ENCODE measurements at places on chromosomes 6 and 20. TPM values are rescaled to one million over a fixed set of nuclear protein-coding genes. Genes with fewer than 3 reads are reported as not detected.

SIRPD gene
- total RNA-seq, result not detected

GRCh38 chr6:144897441-144897921 lies 612.3 kb downstream of the UTRN start:
- no peak for DNase-seq

CLVS2 gene
- total RNA-seq, result not detected

DNA sequence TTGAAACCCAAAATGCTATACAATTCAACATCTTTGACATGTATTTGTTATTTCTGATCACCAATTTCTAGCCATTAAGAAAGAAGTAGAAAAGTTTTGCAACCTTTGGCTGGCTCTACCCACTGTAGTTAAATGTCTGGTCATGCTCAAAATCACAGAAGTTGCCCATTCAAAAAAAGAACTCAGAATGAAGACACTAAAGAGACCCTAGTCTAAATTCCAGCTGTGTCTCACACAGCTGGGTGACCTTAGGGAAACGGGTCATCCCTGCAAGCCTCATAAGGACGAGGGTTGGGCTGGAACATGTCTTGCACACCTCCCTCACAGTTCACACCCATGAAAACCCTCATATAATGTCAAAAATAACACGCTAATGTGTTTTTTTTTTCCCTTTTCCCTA lies 10.3 kb downstream of the FOXQ1 start:
- DNase-seq, result no peak

EFCAB8 gene
- 0.20 TPM for total RNA-seq
